ENCODE measurements at places on chromosomes 7 and 10.

DNA sequence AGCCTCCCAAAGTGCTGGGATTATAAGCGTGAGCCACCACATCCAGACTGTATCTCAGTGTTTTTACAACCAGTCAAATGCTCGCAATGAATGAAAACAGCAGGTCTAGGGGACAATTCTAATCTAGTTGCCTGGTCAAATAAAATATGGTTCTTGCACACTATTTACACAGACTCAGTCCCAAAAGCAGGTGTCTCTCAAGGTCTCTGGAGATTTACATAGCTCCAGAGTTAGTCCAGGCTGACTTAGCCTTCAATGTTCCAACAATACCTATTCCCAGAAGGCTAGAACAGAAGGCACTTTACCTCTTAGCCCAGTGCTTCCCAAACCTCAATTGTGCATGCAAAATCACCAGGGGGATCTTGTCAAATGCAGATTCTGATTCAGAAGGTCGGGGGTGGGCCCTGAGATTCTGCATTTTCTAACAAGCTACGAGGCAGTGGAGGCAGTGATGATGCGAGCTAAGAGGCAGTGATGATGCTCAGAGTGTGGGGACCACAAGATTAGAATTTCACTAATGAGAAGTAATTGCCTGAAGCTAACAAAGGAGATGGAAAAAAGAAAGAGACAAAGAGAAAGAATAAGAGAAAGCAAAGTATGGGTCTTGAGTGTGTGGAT lies 6.4 kb downstream of the KIAA1549 start:
- peak; percentile 80 for DNase-seq

DNA sequence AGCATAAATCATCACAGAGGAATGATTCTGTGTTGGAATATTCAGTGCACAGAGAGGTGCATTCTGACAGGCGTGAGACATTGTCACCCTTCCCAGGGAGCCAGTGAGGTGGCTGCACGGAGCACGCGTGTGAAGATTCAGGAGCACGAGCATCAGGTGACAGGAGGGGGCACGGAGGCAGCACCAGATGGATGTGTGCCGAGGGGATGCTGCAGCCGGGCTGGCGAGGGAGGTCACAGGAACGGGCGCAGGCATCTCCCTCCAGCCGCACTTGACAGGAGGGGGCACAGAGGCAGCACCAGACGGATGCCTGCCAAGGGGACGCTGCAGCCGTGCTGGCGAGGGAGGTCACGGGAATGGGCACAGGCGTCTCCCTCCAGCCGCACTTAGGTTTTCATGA lies 66.5 kb downstream of the DIP2C start:
- DNase-seq, result no peak

DNA sequence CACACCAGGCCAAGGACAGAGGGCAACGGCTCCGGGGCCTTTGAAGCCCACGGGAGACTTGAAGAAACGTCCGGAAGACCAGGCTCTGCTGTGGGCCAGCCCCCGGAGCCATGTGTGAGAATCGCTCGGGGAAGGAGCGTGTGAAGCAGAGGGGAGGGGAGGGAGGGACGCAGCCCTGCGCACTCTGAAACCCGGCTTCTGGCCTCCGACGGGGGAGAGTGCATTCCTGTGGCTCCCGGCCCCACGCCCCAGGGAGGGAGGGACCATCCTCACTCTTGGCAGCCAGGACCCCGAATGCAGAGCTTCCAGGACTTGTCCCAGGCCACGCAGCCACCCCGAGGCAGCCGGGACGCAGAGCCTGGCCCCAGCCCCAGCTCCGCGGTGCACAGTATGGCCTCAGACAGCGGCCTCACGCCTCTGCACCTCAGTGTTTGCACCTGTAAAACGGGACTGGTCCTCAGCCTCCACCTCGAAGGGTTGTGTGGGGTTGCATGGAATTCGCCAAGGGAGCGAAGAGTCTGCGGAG lies 67.4 kb downstream of the PDGFA start:
- no peak for DNase-seq

DNA sequence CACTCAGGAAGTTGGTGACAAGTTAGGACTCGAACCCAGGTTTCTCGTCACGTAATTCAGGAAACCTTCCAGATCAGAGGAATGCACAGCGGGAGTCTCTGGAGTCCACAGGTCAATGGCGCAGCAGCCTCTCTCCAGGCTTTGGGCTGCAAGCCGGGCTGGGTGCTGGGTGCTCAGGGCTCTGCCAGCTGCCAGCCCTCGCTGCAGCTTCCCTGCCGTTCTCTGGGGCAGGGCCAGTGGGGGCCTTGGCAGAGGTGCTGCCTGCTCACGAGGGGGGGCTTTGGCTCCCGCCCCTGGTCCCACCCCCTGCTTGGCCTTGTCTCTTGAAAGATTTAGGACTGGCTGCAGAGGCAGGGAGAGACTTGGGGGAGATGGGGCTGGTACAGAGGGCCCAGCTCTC lies at the start of gene TACR2:
Gene TACR2 (minus strand): TSS at position 224 of the 400 bp plus-strand sequence. CDS start 595 bp downstream, outside the sequence.
- no peak for DNase-seq

- DNase-seq, result no peak
These were observed at the start of gene TUBAL3 for GRCh38 chr10:5404208-5405041. TUBAL3 (minus strand) TSS chr10:5404828; CDS start chr10:5404792, 36 bp downstream.

DNA sequence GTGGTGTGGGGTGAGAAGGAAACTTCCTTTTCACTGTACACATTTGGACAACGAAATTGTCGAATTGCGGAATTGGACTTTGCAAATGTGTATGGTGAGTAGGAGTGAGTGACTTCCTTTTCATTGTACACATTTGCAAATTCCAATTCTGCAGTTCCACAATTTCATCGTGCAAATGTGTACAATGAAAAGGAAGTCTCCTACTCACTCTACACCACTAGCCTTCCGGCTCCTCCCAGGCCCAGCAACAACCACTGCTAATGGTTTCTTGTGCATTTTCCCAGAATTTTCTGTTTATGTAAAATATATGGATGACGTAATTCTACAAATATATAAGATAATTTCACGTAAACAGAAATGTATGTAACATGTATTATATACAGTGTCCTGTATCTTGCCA lies 118.5 kb downstream of the ARL4A start:
- no peak for DNase-seq
